Stimulated activated CD4-positive, alpha-beta T cell treated with anti-CD3 and anti-CD28 coated beads, Interleukin-12 subunit alpha, Interleukin-12 subunit beta, amount 100 ng/mL, for 48 hours (primary cell): ENCODE measurements at places on chromosomes 16 and 17.

DNA sequence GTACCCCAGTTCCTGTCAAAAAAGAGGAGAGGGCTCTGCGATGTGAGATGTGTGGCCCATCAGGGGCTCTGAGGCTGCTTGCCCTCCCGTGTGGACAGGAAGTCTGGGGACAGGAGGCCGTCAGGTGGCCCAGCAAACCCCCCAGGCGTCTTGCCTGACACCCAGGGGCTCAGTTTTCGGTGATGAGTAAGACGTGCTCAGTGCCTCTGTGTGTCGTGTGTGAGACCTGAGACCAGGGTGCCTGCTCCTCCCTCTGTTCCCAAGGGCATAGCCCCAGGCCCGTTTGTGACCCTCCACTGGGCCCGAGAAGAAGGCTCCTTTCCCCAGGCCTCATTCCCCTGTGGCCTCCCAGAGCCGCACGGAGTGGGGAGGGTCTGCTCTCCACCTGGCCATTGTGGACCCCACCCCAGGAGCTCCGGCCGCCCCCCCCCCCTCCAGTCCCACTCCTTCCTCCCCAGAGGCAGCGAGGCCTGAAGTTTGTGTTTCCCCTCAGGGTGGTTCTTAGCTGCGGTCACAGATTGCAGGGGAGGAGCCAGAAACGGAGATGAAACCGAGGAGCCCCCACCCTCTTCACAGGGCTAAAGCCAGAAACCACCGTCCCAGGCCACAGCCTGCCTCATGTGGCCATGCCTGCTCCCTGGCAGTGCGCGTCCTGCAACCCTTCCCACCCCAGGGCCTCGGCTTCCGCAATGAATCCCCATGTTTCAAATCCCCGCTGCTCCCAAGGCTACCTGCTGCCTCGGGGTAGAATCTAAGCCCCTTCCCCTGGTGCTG is 4.9 kb upstream of the ACTG1 start:
- no peak for DNase-seq

- DNase-seq, result no peak
Observed at GRCh38 chr16:23950291-23950894, 114.6 kb downstream of the PRKCB start.

DNA sequence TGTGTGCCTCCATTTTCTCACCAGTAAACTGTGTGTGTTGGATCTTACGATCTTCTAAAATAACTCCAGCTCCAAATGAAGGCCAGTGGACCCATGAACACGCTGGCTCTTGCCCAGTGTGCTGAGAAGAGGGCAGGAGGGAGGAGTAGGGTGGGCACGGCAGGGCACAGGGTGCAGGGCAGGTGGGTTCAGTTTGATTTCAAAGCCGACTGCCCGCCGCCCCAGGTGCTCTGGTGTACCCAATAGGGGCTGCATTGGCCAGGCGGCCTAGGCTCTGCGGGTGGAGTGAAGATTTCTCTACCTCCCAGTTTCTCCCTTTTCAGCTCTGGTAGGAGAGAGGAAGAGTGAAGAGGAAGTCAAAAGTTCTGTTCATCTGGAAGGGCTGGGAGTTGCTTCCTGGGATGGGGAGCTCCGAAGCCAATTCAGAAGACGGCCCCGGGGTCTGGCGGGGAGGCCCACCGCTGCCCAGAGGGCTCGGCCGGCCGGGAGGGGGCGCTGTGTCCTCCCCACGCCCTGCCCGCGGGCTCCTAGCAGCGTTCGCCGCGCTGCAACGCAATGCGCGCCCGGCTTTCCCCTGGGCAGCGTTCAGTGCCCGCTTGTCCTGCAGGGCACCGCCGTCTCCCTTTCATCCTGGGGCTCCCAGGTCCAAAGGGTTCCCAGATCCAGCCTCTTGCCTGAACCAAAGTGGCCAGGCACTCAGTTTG is 1.1 kb upstream of the CRHR1 start:
- DNase-seq, result peak; percentile 47

DNA sequence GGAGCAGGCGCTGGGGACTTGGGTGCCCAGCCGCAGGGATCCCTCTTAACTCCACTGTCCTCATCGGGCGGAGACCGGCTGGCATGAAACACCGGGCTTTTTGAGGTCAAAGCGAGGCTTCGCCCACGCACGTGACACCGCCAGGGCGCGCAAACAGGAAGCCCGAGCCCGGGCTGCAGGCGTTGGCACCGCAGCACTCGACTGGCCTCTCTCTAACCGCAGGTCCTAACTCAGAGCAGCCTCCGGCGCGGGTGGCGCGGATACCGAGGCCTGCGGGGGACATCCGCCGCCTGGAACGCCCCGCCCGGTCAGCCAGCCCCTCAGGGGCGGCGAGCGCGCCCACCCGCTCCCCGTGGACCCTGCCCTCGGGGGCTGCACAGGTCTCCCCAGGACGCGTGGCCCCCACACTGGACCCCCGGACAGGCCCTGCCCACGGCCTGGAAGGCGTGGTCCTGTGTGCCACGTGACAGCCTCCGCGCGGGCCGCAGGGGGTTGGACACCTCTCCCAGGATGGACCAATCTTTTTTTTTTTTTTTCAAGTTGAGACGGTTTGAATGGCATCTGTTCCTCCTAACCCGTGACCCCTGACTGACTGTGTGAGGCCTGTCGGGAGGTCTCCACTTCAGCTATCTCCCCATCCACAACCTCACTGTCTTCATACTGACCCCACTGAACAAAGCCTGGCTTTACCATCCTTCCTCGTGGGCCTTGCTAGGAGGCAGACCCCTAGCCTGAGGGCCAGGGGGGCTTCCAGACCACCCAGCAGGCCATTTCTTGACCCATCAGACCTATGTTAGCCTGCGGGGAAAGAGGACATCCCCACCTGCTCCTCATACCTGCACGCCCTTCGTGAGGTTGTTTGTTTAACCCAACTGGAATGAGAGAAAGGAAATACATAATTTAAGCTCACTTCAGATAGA is 8.4 kb upstream of the SLC47A2 start:
- DNase-seq, result peak; percentile 34

GRCh38 chr16:65545413-65545956 is 423.6 kb upstream of the CDH11 start:
- DNase-seq, result no peak

DNA sequence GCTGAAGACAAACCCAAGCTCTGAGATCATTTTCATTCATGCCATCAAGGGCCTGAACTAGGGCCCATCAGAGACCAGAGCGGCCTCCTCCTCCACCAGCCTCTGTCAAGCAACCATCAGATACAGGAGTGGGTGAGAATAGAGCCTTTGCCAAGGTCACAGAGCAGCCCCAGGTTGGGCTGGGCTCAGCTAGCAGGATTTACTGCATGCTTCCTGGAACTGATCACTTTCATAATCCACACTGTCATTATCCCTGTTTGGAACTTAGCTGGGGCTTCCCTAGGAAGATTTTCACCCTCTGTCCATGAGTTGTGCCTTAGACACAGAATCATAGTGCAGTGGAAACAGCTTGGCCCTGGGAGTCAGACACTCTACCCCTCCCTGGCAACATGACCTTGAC is 5.1 kb downstream of the MT4 start:
- no peak for DNase-seq

DNA sequence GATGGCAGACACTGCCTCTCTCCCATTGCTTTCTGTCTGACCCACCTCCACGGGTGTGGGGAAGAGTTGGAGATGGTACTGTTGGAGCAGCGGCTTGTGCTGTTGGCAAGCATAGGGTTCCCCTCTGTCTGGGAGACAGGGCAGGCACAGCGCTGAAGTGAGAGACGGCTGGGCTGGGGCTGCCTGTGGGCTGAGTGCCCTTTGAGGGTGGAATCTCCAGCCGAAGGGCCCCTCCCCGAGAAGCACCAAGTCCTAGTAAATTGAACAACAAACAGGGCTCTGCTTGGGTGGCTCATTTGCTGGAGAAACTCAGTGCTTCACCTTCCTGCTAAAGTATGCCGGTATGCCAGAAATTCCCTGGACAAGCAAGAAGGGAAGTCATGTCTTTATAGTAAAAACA is 79.7 kb downstream of the KSR1 start:
- DNase-seq, result no peak

DNA sequence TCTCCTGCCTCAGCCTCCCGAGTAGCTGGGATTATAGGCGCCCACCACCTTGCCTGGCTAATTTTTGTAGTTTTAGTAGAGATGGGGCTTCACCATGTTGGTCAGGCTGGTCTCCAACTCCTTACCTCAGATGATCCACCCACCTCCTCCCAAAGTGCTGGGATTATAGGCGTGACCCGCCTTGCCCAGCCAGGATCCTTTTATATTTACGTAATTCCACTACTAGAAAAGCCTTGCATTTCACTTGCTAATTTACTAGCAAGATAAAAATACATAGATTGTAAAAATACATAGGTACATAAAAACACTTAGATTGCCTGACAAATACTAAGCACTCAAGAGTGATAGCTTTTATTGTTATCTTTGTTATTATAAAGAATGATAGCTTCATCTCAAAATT is 47.5 kb downstream of the GDPD1 start:
- DNase-seq, result no peak

DNA sequence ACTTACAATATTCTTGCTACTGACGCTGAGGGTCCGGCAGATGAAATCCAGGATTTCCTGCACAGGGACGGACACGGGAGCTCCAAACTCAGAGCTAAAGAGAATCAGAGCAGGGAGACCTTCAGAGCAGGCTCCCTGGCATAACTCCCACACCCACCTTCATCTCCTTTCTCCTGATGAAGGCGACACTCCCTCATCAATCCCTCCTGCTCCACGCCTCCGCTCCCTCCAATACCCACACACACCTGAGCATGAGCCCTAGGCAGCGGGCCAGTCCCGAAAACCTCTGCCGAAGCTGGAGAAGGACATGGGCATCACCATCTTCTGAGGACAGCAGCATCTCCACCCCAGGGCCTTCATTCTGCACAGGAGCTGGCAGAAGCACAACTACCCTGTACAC is 28.1 kb downstream of the PELP1 start:
- DNase-seq, result no peak

DNA sequence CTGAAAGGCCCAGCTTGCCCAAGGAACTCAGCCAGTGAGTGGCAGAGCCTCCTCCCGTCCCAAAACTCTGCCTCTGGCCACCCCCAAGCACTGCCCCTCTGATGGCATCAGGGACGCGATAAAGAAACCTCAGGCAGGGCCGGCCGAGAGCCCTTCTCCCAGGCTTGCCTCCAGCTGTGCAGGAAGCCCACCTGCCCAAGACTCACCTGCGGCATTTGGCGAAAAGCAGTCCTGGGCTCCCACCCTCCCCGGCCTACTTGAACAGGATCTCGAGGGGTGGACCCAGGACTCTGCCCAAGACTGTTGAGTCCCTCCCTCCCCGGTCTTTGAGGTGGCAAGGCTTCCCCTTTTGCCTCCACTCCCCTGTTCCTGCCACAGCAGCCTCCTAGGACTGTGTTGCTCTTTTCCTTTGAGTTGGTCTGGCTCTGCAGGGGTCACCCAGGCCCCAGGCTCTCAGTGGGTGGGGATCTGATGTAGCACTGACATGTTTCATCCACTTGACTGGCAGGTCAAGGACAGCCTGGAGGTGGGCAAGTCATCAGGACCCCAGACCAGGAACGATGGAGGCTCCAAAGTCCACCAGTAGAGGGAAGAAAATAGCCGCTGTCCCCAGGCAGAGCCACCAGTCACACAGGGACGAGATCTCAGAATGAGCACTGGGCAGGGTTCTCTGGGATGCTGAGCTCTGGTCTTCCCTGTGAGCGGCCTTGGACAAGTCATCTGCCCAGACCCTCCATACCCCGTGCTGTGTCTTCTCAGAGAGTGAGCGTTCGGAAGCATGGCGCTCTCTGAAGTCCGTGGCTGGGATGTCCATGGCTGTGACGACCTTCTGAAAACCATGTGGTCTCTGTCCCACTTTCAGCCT is 111.0 kb upstream of the TNRC6C start:
- DNase-seq, result no peak

DNA sequence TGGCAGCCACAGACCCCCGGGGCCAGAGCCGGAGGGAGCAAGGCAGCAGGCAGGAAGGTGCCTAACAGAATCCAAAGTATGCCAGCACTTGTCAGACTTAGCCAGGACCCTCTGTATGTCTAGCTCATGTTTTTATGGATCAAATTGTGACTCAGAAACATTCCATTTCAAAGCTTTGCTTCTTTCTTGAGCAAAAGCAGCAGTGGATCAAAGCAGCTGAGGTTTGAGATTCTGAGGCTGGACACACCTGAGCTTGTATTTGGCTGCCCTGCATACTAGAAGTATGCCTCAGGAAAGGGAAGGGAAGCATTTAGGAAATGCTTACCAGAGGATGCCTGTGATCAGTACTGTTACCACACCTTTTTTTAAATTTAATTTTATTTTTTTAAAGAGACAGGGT is 5.7 kb upstream of the MYO1C start:
- no peak for DNase-seq

GRCh38 chr17:66677201-66677981 is 157.5 kb upstream of the CACNG5 start:
- peak; percentile 23 for DNase-seq

GRCh38 chr16:1073566-1074378 is 1.2 kb downstream of the SSTR5 start:
- no peak for DNase-seq

DNA sequence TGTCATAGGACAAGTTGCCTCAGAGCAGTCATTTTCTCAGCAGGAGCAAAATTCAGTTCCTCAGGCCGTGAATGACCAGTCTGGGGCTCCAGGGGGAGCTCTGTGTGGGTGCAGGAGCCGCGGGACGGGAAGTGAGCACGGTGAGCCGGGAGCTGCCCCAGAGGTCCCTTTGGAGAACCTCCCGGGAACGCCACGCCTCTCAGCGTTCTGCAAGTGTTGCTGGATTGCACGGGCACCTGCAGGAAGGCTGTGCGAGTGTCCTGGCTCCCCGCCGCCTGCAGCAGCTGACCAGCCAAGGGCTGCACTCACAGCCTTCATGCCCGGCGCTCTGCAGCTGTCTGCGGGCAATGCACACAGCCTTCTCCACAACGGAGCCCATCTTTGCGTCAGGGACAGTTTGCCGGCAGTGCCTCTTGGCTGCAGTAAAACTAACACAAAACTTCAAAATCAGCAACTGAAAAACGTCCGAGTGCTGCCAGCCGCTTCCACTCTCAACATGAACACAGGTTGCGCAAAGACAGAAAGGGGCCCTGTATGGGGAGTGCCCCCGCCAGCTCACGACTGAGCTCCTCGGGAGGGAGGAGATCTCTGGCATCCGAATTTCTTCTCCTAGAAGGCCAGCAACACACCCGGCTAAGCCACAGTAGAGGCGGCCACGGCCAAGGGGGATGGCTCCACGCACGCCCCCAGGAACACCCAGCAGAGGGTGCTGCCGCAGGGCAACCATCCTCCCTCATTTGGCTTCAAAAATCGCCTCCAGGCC is 16.0 kb downstream of the NDUFAF8 start:
- DNase-seq, result no peak

DNA sequence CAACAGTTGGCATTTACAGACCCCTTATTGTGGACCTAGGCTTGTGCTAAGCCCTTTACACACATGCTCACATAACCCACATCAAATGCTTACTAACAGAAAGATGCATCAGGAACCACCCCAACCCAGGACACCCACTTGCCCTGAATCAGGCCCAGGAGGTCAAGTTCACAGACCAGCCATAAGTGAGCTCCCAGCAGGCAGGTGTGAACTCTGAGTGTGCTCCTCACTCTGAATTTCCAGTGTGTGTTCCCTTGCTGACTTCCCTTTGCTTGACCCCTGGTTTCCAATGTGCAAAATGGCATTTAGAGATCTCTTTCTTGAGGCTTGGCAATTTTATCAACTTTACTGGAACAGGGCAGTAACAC is 87.0 kb downstream of the BMERB1 start:
- DNase-seq, result no peak

GRCh38 chr16:84898447-84898846 is 78.7 kb downstream of the CRISPLD2 start:
- no peak for DNase-seq
